ENCODE measurements at places on chromosomes 2 and 18. TPM values are rescaled to one million over a fixed set of nuclear protein-coding genes. Genes with fewer than 3 reads are reported as not detected.

DNA sequence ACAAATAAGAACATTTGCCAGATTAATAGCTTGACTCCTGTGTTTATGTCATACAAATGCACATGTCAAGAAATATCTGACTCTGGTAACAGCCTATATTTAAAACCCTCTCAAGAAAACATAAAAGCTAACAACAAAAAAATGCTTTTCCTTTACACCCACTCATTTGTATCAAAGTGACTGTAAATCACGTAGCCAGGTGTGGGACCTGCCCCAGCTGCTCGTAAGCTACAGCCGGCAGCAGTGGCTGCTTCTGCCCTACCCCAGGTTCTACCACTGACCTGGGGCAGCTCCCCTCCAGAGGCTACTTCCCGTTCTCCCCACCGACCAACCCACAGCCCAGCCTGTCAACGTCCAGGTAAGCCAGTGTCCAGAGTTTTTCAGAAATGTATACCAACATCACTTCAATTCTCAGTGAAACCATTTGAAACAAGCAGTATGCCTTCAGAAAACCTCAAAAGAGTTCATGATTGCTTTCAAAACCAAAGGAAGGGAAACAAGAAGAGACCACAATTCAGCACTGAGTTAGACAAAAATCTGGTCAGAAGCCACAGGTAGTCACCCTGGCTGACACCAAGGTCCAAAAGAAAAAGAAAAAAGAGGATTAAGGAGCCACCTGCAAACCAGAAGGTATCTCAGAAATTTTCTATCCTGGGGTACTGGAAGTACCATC is 40.4 kb downstream of the KIDINS220 start:
- H3K27ac ChIP-seq, result peak overlapping the region; percentile 42
- H3K4me1 ChIP-seq, result no peaks in the 10 kb centered on the region
- H3K4me3 ChIP-seq, result no peak overlapping the region
- DNase-seq, result no peak
- H3K27me3 ChIP-seq, result no peaks in the 10 kb centered on the region

- DNase-seq, result no peak
- H3K36me3 ChIP-seq, result no peaks in the 10 kb centered on the region
- H3K4me1 ChIP-seq, result no peaks in the 10 kb centered on the region
- no peak overlapping the region for H3K27ac ChIP-seq
- no peak overlapping the region for H3K4me3 ChIP-seq
Measured at GRCh38 chr2:1367601-1368000, 45.7 kb upstream of the TPO start.

Gene FAP
- total RNA-seq, result 24.6 TPM

GRCh38 chr2:68320118-68320641 is 431 bp upstream of the CNRIP1 start:
- DNase-seq, result no peak
- no peaks in the 10 kb centered on the region for H3K36me3 ChIP-seq
- H3K27me3 ChIP-seq, result no peaks in the 10 kb centered on the region
- H3K27ac ChIP-seq, result peak overlapping the region; percentile 93

Measured in lung (tissue), 17 donors.